ENCODE measurements at places on chromosomes 2 and 18.

DNA sequence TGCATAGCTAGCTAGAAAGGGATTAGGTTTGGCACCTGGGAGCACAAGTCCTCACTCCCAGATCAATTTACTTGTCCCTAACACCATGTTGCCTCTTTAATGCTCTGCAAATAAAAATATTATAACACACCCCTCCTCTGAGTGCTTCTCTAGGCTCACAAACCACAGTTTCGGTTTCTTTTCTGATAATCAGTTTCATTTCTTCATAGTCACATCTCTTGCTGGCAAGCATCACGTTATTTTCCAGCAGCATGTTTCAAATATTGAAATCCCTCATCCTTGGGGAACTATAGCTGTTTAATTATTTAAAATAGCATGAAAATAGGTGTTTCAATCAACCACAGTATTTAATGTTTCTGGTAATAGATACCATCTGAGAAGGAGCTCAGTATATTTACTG is 13.9 kb upstream of the SMCHD1 start:
- peak; percentile 65 for DNase-seq

GRCh38 chr2:220687231-220687843 is 884.8 kb downstream of the EPHA4 start:
- peak; percentile 60 for DNase-seq

DNA sequence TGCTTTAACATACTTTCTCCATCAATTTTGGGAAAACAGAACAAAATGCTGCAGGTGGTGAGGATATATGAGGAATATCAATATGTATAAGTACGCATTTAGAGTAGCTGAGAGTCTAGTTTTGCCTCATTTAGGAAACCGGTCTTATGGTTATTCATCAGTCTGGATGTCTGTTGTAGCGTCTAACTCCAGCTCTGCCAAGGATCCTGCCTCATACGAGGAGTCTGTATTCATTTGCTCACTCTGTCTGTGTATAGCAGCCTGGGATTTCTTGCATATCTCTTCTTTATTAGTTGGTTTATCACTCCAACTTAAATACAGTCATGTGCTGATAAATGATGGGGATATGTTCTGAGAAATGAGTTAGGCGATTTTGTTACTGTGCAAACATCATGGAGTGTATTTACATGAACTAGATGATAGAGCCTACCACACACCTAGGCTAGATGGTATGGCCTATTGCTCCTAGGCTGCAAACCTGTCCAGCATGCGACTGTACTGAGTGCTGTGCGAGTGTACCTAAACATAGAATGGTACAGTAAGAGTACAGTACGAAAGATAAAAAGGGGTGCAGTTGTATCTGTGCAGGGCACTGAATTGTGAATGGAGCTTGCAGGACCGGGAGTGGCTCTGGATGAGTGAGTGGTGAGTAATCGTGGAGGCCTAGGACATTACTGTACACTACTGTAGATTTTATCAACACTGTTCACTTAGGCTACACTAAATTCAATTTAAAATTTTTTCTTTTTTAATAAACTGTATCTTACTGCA is 148.1 kb downstream of the ZNF407 start:
- DNase-seq = peak; percentile 81

DNA sequence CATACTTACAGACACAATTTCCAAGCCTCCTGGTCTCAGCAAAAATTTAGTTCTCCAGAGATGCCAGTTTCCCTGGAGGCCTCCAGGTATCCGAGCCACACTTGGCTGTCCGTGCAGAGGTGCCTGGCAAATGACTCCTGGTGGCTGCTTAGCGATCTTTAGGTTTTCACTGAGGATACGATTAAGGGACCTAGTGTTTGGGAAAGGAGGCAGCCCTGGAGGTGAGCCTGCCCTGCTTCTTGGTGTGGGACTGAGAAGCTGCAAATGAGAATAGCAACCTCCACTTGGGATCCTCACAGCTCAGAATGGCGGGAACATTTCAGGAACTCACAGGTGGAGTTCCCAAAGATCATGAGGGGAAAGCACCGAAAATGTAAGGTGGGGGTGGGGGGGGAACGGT is 217.6 kb downstream of the ALPK2 start:
- no peak for DNase-seq

- no peak for DNase-seq
Observed at GRCh38 chr2:168255866-168256265, 8.5 kb upstream of the STK39 start.

- DNase-seq = no peak
Observed at GRCh38 chr2:75571730-75572430, 11.1 kb upstream of the EVA1A start.

DNA sequence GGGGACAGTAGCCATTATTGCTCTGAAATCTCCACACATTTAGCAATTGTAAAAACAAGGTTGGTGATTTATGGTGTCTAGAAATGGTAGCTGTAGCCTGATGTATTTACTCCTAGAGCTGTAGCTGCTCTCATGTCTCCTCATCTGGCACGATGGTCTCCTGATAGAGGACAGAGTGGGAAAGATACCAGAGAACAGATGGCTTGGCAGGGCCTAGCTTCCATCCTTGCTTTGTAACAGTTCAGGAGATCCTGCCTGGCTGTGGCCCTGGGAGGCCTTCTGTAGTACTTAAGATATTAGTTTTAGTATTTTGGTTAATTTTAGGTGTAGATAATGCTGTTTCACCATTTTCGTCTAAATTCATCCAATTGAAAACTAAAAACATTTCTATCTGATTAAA is 6.7 kb downstream of the ATG16L1 start:
- no peak for DNase-seq

DNA sequence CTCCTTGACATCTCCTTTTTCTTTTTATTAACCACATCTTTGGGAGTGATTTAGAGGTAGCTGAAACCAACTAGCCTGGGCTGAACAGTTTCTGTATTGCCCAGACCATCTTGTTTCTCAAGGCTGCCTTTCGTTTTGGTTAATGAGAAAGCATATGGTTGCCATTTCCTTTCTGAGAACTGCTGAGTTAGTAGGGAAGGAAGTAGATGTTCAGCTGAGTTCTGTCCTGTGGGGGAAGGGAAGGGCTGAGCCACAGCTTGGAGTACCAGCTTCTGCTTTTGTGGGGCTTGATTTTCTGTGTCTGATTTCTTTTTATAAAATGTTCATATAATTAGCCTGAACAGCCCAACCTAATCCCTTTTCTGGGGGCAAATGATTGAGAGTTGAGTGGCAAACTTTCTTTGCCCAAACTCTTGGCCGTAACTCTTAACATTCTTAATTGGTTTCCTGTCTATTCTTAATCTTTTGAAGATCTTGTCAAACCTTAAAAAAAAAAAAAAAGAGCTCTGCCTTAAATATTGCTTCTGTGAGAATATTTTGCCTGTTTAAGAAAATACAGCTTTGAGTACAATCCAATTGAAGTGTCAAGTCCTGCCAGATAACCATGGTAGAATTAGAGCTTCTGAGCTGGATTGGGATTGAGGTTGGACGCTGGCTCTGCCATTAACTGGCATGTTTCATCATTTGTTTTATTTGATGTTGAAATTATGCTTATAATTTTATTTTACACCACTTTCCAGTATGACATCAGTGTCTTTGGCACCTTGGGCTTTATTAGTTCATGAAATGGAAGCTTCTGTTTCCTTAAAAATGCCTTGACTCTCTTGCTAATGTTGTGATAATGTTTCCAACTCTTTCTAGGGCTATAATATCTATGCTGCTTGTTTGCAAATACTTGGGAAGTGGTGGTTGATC is 1.9 kb upstream of the NABP1 start:
- no peak for DNase-seq

DNA sequence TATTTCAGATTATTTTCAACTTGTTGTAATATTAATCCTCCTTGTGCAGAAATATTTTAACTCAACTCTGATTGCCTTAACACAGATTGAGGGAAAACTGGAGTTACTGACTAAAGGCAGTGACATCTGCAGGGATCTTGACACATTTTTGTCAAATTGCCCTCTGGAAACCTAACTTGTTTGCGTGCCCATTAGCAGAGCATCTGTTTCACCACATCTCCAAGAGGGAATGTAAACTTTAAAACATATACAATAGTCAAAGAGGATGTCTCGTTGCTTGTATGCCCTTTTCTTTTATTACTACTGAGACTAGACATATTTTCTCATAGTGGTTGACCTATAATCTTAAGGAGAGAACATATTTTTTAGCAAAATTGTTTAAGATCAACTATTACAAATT is 14.2 kb downstream of the INPP1 start:
- no peak for DNase-seq

- peak; percentile 75 for DNase-seq
Observed at GRCh38 chr18:68548904-68549870, 165.7 kb downstream of the TMX3 start.

DNA sequence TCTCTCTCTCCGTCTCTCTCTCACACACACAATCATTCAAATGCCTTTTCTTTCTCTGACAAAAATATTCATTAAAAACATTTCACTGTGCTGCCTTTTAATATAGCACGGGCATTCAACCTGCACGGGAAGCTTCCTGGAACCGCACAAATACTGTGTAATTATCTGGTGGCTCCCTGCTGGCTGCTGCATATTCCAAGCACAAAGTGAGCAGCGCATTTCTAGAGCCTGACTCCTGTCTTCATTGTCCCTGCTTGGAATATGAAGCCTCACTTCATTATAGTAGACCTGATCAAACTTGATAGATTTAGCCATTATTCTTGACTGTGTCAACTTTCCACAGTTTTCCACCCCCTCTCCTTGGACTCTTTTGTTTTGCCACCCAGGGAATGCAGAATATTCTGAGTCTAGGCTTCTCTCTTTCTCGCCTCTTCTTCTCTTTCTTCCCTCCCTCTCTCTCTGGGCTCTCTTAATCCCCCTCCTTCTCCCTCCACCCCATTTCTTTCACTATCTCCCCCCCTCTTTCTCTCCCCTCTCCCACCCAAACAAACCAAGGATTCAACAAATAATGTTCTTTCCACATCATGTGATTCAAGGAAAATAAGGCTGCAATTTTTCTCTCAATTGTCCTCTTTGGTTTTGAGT is 672.1 kb upstream of the FANCL start:
- no peak for DNase-seq

DNA sequence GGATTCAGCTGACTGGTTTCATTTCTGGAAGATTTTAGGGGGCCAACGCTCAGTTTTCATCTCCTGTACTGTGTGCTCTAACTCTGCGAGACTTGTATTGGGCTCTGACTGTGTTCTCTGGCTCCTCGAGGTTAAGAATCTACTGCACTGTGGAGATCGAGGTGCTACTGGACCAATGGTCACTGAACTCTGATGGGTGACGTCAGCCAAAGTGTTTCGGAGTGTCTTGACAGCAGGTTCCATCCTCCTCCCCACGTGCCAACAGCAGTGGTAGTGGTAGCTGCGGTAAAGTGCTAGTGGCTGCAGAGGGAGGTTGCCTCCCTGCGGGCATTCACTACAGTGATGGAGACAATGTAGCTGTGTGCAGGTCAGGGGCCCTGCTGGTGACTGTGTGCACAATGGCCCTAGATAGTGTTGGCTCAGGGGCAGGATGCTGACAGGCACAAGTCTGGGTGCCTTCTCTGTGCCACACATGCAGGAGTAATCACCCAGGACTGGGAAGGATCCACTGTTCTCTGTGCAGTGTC is 705.7 kb upstream of the DDX18 start:
- no peak for DNase-seq

DNA sequence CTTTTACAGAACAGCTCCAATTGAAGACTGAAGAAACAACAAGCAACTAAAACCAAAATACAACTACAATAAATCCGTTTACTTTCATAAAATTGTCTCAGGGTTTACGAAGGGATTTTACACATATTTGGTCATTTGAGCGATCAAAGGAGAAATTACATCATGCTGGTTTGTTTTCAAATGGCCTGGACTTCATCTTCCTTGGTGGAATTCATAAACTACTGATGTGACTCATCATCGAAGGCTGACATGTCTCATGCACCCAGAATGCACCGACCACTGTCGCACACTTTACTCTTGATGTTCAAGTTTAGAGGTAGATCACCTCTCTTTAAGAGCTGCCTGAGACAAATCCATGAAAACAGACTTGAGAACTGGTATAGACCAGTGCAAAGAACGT is 25.6 kb upstream of the PMAIP1 start:
- DNase-seq = peak; percentile 97

DNA sequence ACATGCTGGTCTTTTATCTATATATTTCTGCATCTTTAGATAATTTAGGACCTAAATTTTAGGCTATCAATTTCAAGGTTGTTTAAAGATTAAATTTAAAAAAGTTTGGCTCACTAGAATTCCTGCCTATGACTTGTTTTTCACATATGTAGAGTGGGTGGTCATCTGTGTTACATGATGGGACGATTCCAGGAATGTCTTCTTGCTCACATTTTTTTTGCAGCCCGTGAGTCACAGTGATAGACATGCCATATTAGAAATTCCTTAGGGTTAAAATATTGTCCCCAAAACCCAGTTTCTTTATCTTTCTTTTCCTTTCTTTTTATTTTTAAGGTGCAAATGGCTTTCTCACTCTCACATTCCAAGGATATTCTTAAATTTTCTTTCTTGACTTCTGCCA is 652.0 kb downstream of the PLCL1 start:
- DNase-seq = no peak

DNA sequence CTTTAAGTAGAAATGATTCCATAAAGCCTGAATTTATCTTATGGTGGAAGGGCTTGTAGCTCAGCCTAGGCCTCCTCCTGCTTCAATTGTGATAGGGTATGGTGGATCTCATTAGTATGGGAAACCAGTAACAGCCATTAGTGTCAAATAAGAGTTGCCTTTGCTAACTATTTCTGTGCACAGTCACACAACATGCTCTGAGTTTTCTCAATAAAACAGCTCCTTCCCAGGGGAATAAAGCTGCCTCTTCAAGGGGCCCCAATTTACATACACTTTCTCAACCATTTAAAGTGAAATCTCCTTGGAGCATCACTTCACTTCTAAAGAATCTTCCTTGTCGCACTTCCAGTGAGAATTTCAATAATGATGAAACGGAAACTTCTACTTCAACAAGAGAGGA is 53.4 kb downstream of the KLF7 start:
- no peak for DNase-seq

DNA sequence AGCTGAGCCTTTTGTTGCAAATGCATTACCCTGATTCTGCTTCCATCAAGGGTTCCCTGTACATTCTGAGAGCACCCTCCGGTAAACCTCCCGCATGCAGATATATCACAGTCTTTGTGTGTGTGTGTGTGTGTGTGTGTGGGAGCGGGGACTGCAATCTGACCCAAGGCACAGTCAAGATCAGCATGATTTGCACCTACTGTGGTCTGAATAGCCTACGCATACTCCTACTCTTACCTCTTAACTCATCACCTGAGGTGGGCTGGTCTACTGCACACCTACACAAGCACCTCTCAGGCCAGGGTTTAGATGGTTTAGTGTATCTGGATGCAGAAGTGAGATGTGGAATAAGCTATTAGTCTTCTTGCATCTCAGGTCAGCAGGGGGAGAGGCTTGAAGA is 174.6 kb downstream of the FSHR start:
- no peak for DNase-seq

- no peak for DNase-seq
Observed at GRCh38 chr2:212076456-212076855, 462.1 kb downstream of the ERBB4 start.

GRCh38 chr2:109467701-109468100 is 146.1 kb downstream of the SEPTIN10 start:
- DNase-seq = peak; percentile 35

Data from M059J (cell line).